M059J (cell line): ENCODE measurements at places on chromosomes 4 and X. TPM values are rescaled to one million over a fixed set of nuclear protein-coding genes. Genes with fewer than 3 reads are reported as not detected.

The TIGD2 gene
- 11.6 and 11.9 TPM in 2 replicates for total RNA-seq

DNA sequence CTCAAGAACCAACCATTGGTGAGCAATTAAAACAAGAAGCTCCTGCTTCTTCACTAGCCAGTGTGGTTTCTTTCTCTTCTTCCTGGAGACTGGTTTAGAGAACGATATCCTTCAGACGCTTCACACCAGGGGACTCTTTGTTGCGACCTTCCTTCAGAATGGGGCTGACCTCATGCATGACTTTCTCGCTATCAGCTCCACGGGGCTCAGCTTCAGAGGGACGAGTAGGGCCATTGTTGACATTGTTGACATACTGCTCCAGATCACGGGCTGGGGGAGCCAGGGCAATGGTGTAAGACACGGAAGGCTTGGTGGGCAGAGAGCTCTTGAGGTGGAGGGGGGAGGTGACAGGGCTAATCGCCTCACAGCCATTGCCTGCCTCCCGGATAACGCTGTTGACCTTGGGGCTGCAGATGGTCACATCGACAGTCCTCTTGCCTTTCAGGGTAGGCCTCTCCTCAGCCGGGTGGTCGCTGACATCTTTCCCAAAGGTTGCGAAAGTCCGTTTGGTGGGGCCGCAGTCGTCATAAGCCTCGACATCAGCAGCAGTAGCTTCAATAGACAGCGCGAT is 113.8 kb downstream of the PCDH19 start:
- DNase-seq, result no peak

DNA sequence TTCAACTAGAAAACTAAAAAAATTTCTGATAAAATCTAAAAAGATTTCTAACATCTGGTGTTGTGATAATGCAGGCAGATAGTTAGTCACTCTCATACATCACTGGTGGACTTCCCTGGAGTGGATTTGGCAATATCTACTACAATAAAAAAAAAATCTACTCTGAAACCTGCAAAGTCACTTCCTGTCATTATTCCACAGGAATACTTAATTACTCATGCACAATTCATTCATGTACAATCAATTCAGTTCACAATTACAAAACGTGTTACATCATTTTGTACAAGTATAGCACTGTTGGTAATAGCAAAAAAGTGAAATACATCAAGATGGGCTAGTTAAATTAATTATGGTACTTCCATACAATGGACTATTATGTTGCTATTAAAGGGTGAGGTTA is 16.5 kb upstream of the RHOH start:
- DNase-seq, result peak; percentile 83

DNA sequence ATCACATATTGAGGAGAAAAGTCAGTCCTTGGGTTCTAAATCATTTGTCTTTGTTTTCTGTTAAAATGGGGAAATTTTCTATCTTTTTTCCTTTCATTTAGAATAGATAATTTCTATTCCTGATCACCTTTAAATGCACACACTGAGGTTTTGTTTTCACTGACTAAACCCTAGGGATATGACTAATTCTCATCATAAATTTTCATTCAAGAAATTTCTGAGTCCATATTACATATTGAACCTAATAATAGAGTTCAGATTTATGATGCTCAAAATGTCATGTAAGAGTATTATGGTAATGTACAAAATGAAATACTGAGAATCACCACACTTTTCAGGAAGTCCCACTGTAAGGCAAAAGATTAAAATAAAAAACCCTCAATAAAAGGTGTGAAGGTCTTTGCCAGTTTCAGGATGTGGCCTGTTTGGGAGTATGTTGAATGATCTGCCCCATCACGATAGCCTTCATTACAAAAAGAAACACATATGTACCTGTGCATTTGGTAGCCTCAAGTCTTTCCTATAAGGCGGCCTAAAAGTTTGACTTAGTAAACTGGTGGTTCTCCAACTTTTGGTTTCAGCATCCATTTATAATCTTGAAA is 49.4 kb downstream of the LEF1 start:
- DNase-seq, result no peak

DNA sequence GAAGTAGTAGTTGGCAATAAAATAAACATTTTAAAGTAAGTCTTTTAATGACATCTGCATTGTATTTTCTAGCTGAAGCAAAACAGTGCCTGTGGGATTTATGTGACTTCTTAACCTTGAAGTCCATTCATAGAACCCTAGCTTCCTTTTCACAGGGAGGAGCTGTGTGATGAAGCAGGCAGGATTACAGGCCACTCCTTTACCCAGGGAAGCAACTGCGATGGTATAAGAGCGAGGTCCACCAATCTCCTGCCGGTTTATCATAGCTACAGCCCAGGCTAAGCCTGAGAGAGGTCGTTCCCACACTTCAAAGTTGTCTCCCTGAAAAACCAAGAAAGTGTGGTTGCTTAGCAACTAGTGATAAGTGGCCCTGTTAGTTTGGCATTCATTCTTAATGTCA is 7.0 kb downstream of the RPL36A start:
- peak; percentile 61 for DNase-seq
